ENCODE measurements at places on chromosomes 5 and 9. TPM values are rescaled to one million over a fixed set of nuclear protein-coding genes. Genes with fewer than 3 reads are reported as not detected.

GRCh38 chr9:12538842-12539579 is 154.2 kb upstream of the TYRP1 start:
- DNase-seq: peak; percentile 20

- no peak for DNase-seq
These were observed at the start of gene IFNA2 for GRCh38 chr9:21385131-21385670. Gene IFNA2, minus strand, starts transcription at chr9:21385398. Its CDS starts 69 bp downstream, at chr9:21385329.

DNA sequence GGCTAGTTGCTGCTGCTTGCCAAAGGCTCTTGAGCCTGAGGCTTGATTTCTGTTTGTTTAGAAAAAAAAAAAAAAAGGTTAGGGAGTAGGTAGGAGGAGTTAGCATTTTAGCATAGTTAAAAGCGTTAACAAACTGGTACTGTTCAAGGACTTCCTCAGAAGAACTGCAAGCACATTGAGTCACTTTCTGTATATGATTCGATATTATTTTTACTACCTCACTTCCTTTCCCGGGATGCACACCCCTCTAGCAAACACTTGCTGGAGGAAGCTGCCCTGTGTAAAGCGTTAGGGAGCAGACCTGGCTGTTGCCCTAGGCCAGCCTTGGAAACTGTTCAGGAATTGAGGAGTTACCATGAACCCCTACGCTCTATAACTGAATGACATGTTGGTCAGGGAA is 15.7 kb upstream of the CEP120 start:
- DNase-seq: no peak

DNA sequence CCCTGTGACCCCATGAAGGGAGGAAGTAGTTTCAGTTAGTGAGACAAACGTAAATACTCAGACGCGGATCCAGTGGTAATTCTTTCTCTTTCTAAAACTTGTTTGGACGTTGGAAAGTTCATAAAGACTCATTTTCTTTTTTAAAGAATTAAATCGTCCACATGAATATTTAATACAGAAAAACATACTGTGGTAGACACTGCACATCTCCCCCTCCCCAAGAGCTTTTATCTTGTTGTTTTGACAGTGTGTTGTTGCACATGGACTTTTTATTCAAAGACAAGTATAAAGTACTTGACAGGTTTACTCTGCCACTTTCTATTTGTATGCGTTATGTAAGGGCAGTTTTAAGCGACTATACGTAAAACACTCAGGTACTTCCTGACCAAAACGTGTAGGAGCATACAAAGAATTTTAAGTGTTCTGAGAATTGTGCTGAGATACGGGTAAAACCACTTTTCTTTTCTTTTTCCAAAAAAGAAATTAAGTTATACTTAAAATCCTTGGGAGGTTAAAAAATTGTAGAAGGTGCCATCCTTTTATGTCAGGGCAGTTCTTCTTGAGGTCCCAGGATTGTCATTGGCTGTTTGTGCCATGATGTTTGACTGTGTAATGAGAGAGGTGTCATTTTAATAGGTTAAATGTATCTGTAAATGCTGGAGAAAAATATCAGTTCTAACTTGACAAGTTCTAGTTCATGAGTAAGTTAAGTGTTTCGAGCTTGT is 1.3 kb downstream of the NIPBL start:
- peak; percentile 49 for DNase-seq

- DNase-seq: peak; percentile 20
These were observed 190.9 kb upstream of the PANK3 start for GRCh38 chr5:168770036-168770498.

GRCh38 chr5:99928490-99928889 is 606.7 kb upstream of the FAM174A start:
- DNase-seq: no peak

DNA sequence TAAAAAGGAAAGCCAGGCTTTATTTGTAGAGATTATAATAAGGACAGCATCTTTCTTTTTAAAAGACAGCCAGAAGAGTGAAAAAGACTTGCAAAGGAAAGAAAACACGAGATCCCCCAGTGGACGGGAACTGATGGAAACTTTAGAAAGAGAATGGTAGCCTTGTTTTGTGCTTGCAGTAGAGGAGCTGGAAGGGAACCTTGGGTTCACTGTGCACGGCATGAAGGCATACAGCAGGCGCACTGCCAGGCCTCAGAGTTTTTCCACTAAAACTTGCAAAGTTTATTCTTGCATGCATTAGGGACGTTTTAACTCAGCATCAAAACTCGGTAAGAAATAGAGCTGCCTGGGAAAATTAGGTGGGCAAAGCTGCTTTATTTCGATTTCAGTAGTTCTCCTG is 248.6 kb downstream of the IRX1 start:
- DNase-seq: no peak

Gene CARTPT
- not detected for total RNA-seq

DNA sequence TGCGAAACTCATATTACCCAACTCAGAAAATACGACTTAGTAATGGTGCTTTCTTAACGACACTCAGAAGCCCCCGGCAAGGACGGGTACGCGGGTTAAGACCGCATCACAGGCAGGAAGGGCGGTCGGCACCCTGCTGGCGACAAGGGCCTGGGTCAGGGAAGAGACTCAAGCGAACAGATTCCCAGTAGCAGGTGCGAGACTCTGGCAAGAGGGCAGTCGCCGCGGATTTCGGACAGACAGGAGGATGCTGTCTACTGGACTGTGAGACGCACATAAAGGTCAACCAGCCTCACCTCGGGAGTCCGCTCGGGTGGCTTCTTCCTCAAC is 398 bp downstream of the RAPGEF6 start:
- DNase-seq: peak; percentile 72

DNA sequence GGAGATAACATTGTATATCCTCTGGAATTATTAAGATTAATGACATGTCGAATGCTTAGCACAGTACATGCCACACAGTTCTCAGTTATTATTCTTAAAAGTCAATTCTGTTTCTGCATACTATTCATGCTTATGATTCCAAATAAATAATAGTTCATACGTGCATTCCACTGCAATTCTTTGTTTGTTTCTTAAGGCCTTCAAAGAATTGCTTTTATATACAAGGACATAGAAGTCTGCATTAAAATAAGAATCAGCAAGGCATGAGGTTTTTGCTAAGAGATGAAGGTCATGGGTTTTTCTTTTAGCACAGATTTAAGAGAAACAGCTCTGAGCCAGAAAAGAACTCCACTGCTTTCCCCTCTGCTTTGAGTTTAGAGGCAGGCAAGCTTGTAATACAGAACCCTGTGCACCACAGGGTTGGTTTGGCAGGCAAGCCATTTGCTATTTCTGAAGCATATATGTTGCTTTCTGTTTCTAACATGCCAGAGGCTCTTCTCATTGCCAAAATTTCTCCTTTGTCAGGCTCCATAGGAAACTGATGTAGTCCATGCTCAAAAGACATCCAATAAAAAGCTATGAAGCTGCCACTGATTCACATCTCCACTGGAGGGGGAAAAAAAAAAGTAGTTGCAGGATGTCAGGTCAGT is 420.6 kb upstream of the TYRP1 start:
- peak; percentile 9 for DNase-seq

DNA sequence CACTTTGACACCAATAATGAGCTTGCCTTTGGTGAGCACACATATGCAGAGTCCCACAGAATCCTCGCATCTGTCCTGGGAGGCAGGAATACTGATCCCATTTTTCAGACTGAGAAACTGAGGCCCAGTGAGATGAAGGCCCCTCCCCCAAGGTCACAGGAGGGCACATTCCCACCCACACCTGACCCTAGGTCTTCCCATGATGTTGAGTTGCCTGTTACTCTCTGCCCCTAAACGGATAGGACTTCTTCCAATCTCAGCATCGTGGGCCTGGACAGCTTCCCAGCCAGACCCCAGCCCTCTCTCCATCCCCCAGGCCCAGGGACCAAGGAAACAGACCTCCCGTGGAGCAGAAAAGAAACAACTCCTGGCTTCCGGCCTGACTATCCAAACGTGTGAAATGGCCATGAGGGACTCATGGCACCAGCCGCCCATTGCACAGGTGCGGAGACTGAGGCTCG is 877 bp downstream of the SH3GLB2 start:
- DNase-seq: no peak

- DNase-seq: no peak
These were observed 43.4 kb upstream of the KIAA1958 start for GRCh38 chr9:112443200-112443599.

GRCh38 chr5:60219921-60220320 is 326.4 kb upstream of the PDE4D start:
- no peak for DNase-seq

GRCh38 chr5:171614511-171614910 is 171.1 kb upstream of the SMIM23 start:
- DNase-seq: no peak

Gene FOXD4L6
- total RNA-seq: not detected

- DNase-seq: peak; percentile 97
These were observed 46.1 kb upstream of the ZBED3 start for GRCh38 chr5:77133061-77133758.

GRCh38 chr5:10629682-10630081 is 65.8 kb downstream of the ANKRD33B start:
- no peak for DNase-seq

DNA sequence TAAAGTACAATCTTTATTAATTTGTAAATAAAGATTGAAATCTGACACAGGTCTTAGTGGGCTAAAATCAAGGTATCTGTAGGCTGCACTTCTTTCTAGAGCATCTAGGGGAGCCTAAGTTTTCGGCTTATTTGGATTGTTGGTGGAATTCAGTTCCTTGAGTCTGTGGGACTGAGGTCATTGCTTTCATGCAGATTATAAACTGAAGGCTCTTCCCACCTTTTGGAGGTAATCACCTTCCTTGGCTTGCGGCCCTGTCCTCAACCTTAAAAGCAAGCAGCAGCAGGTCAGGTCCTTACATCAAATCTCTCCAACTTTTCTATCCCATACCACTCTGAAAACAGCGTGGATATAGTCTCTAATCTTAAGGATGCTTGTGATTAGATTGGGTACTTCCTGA is 25.9 kb downstream of the MAT2B start:
- no peak for DNase-seq

Measured in cardiac muscle cell (in vitro differentiated cells and primary cell).